Tracheal epithelial cell (primary cell): ENCODE measurements at places on chromosomes 5 and 9. TPM values are rescaled to one million over a fixed set of nuclear protein-coding genes. Genes with fewer than 3 reads are reported as not detected.

Gene IFNA21
- total RNA-seq, result not detected in 2 replicates

Gene WDR31
- total RNA-seq, result 1.2 and 3.8 TPM in 2 replicates

Gene HAVCR2
- 0.43 and 0.72 TPM in 2 replicates for total RNA-seq

Gene C1QTNF3
- 0.43 and 0.48 TPM in 2 replicates for total RNA-seq

Gene PCDHGA5
- 0.24 TPM in 1 of 2 replicates, not detected in the other for total RNA-seq

Gene PITX1
- total RNA-seq, result 43.9 and 87.6 TPM in 2 replicates

Gene KCNV2
- total RNA-seq, result not detected in 2 replicates

Gene SPINK4
- not detected in 2 replicates for total RNA-seq

Gene RNF183
- total RNA-seq, result under 0.01 and 1.9 TPM in 2 replicates

Gene ANKRD31
- under 0.01 TPM in 1 of 2 replicates, not detected in the other for total RNA-seq

Gene MYORG
- 4.0 and 5.5 TPM in 2 replicates for total RNA-seq

Gene LURAP1L
- total RNA-seq, result 22.4 and 29.2 TPM in 2 replicates

Gene OR1L1
- total RNA-seq, result 0.24 TPM in 1 of 2 replicates, not detected in the other

Gene BTNL9
- not detected in 2 replicates for total RNA-seq

Gene TMEM250
- 74.7 and 79.3 TPM in 2 replicates for total RNA-seq
